ENCODE measurements at places on chromosomes 16 and 17.

DNA sequence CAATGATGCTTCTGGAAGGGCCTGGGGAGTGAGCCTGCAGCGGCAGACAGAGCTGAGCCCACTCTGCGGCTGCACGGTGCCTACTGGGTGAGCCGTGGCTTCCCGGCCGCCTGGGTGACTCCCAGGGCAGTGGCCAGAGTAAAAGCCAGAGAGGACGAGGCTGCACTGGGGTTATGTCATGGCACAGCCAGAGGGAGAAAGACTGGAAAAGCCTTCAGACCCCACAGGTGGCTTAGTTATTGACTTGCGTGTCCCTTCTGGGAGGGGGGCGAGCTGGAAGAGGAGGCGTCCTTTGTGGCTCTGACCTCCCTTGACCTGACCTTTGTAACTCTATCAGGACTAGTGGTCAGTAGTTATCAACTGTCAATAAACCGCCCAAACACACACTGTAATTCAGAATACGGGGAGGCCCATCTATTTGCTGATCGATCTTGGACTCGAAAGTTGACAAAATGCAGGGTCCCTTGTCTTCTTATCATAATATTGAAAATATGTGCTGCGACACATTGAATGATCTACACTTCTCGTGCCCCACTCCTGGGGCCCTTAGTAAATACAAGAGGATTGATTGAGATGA is 385.9 kb upstream of the ZFHX3 start:
- no peak for DNase-seq

GRCh38 chr17:7943291-7943690 is 11.3 kb downstream of the CNTROB start:
- DNase-seq = no peak

DNA sequence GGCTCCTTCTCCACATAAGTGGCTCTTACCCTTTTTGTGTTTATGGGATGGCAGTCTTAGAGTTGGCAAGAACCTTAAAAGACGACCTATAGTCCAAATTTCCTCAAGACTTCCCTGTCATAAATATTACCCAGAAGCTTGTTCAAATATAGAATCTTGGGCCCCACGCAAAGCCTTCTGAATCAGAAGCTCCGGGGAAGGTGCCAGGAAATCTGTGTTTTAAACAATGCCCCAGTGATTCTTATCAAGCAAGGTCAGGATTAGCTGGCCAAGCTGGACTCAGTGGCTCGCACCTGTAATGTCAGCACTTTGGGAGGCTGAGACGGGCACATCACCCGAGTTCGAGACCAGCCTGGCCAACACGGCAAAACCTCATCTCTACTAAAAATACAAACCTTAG is 85.7 kb downstream of the TIMM22 start:
- no peak for DNase-seq

DNA sequence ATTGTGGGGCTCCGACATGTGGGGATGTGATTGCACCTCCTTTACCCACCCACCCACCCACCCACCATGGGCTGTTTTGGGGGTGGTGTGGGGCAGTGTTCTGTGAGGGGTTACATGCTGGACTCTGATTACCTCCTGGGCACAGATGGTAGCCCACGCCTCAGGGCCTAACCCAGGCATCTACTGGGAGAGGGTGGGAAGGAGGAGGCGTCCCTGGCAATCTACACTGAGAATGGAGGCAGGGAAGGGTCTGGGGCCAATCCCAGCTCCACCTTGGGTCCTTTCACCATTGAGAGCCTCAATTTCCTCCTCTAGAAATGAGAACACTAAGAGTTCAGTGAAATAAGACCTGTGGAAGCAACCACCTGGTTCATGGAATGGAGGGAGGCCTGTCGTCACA is 11.7 kb upstream of the DOK4 start:
- DNase-seq = no peak

DNA sequence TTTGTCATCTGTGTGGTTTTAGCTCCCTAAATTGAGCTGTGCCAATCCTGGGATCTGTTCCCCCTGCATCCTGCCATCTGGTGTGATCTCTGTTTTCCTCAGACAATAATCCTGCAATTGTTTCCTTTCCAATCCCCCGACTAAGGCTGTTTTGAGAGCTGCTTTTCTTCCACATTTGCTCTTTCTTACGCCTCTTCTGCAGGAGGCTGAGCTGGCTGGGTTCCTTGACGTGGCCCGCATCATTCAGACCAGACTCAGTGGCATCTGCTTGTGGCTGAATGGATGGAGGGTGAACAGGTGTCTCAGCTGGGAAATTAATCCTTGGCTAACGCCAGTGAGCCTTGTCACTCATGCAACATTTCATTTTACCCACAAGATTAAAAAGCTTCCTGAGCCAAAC is 9.8 kb upstream of the MED9 start:
- no peak for DNase-seq

DNA sequence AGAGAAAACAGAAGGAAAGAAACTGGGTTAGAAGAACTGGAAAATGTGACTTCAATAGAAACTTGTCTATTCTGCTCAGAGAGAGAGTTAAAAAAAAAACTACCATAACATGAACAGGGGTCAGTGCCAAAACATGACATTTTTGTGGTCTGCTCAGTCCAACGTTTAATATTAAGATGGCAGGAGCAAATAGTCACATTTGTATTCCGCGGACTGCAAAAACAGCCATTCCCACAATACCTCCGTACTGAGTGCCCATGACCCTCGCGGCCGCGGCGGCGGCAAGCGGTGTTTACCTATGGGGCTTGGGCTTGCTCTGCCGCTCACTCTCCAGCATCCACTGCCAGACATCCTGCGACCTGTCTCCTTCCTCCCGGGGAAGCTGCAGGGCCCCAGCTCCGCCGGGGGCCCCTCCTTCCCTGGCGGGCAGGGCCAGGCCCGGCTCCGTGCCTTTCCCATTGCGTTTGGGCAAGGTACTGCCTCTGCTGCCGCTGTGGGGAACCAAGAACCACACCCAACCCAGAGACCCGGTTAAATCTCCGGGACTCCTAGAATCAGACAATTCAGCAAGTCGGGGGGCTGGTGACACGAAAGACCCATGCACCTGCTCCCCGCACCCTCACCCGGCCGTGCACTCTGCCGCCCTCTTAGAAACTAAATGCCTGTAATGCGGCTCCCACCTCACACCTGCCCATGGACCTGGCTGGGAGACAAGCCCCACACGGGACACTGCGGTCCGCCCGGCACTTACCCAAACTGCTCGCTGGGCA is 24.7 kb downstream of the AXIN2 start:
- no peak for DNase-seq

DNA sequence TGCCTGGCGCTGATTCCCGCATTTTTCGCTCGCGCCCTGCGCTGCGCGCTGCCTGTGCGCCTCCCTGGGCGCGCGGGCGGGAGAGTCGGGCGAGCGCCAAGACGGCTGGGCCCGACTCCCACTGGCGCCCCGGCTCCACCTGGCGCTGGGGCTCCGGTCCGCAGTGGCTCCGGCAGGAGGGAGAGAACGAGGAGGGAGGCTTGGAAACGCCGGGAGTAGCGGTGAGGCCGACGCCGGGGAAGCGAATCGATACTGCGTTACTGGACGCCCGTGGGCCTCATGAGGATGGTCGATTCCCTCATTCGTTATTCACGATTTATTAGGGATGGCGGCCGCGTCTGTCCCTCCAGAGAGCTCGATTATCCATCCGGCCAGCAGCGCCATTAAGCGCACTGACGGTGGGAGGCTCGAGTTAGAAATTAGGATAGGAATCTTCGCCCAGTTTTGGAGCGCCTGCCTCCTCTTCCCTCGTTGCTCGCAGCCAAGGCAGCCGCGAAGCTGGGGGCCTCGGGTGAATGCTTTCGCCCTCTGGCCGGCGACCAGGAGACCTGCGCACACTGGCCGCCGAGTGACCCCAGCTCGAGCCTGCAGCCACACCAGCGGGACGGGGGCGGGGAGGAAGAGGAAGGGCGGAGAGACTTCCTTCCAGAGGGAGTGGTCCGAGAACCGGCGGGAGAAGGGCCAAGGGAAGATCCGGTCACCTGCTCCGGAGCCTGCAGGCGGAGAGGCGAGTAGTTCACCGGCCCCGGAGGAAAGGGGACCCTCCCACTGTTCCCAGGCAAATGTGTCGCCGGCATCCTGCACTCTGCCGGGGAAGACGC is 1.3 kb upstream of the PCGF2 start:
- peak; percentile 52 for DNase-seq

- no peak for DNase-seq
Observed at GRCh38 chr16:23064639-23065038, 84.6 kb downstream of the USP31 start.

DNA sequence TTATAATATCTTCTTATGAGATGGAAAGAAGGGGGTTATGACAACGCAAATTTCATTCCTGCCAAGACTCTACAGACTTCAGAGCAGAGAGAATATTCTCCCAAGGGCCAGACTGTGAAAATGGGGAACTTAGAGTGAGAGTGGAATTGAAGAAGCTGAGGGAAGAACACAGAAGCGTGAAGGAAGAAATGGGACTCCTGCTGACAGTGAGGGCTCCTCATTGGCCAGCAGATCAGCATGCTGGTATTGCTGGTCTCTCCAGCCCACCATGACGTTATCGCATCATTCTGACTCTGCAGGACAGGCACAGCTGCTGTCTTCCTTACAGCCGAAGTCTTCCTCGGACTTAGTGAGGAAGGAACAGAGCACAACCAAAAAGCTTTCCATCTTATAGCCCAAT is 24.3 kb downstream of the CCL4 start:
- DNase-seq = peak; percentile 65

GRCh38 chr17:56793957-56794356 is 39.8 kb downstream of the C17orf67 start:
- DNase-seq = peak; percentile 5

- no peak for DNase-seq
Observed at GRCh38 chr17:74567397-74567796, at the start of gene CD300H. TSS of gene CD300H (minus strand) at chr17:74567509.

DNA sequence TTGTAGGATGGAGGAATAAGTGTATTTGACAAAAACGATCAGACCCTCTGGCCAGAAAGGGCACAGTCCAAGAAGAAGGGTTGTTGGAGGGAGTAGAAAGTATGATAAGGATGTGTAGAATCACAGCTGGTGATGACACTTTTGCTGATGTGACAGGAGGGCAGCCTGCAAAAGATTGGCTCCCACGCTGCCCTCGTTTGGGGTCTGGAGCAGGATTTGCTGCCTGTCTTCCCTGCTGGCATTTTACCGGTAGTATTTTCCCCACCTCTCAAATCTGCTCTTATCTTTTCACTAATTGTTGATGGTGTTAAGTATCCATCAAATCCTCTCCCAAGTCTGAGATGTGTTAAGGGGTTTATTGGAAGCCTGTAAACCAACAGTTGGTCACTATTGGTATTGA is 208.8 kb downstream of the CCDC182 start:
- no peak for DNase-seq

GRCh38 chr16:23729503-23730424 is 16.7 kb upstream of the ERN2 start:
- peak; percentile 27 for DNase-seq

DNA sequence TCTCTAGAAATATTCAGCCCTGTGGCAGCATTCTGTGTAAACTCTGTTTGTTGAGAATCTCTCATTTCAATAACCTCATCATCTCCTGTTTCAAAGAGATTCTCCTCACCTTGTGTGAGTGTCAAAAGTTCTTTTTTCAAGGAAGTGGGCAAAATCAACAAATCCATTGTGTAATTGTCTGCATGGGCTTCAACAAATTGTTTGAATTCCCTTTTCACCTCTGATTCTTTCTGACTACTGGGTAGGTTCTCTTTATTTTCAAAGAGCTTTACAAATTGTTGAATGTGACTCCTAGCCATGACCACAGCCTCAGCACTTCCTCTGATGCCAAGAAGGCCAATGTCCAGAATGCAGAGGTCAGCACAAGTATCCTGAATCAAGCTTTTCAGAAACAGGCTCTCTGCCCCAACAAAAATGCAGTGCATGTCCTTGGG is 48.0 kb downstream of the N4BP1 start:
- no peak for DNase-seq

GRCh38 chr17:73379826-73380225 is 68.0 kb upstream of the CDC42EP4 start:
- DNase-seq = no peak

- DNase-seq = no peak
Observed at GRCh38 chr17:7744416-7744815, 26.9 kb downstream of the DNAH2 start.

DNA sequence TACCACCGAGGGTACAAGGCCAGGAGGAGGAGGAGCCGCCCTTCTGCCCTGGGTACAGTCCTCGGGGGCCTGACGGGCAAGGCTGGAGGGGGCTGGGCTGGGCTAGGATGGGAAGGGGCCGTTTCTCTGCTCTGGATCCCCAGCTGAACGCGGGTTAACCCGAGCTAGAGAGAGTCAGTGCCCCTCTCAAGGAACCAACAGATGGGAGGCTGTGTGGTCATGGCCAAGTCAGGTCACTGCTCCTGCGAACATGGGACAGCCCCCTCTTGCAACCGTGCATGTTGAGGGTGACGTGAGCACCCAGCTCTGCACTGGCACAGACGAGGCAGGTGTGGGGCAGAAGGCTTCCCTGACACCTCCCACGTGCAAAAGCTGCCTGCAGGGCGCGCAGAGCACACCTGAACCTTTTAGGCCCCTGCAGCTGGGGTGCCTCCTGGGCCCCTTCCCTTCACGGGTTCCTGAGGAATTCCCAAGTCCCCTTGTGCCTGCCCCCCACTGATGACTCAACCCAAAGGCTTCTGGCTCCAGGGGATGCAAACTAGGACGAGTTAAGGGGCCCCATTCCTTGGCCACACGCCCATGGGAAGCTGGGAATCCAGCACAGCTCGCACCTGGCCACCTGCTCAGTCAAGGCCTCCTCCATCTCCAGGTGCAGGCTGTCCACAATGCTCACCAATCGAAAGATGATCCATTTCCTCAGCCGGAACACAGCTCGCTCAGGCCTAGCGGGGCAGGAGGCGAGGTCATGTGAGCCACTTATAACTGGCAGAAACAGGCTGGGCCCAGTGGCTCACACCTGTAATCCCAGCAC is 6.3 kb downstream of the MYBBP1A start:
- no peak for DNase-seq

- DNase-seq = no peak
Observed at GRCh38 chr17:29588017-29588561, 1.4 kb downstream of the GIT1 start.

GRCh38 chr16:3058139-3059030 is 7.1 kb upstream of the IL32 start:
- DNase-seq = peak; percentile 27

DNA sequence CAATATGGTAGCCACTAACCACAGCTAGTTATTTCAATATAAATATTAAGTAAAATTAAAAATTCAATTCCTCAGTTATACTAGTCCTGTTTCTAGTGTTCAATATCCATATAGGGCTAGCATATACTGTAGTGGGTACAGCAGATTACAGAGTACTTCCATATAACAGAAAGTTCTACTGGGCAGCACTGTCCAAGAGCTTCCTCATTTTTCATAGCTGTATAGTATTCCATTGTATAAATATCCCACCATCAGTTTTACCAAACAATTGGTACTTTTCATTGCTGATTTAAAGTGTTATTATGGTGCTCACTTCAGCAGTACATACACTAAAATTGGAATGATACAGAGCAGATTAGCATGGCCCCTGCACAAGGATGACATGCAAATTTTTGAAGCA is 20.4 kb downstream of the ACSM3 start:
- DNase-seq = no peak

- DNase-seq = peak; percentile 81
Observed at GRCh38 chr17:80720610-80721577, 176.3 kb downstream of the RPTOR start.

All from trophoblast cell (in vitro differentiated cells and primary cell).